ENCODE measurements at places on chromosomes 1 and 21.

GRCh38 chr1:161948435-161948834 is 75.2 kb downstream of the OLFML2B start:
- no peak for DNase-seq

- peak; percentile 57 for DNase-seq
Measured at GRCh38 chr1:224498574-224499170, 64.1 kb upstream of the WDR26 start.

DNA sequence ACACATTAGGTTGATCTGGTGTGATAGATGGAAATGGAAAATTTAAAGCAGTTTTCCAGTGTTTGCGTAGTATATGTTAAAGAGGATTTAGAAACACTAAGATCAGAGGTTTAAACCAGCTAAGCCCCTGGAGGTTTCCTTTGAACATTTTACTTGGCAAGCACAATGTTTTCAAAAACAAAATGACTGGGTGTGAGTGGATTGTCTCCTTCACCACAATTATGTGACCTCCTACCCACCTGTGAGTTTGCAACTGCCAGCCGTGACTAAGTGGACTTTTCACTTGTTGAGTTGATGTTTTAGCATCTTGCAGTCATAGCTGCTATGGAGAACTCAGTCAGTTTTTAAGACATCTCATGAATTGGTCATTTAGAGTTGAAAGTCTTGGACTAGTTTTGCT is 4.7 kb downstream of the CCDC190 start:
- DNase-seq, result peak; percentile 94

GRCh38 chr1:193342811-193343210 is 156.4 kb upstream of the B3GALT2 start:
- DNase-seq, result no peak

DNA sequence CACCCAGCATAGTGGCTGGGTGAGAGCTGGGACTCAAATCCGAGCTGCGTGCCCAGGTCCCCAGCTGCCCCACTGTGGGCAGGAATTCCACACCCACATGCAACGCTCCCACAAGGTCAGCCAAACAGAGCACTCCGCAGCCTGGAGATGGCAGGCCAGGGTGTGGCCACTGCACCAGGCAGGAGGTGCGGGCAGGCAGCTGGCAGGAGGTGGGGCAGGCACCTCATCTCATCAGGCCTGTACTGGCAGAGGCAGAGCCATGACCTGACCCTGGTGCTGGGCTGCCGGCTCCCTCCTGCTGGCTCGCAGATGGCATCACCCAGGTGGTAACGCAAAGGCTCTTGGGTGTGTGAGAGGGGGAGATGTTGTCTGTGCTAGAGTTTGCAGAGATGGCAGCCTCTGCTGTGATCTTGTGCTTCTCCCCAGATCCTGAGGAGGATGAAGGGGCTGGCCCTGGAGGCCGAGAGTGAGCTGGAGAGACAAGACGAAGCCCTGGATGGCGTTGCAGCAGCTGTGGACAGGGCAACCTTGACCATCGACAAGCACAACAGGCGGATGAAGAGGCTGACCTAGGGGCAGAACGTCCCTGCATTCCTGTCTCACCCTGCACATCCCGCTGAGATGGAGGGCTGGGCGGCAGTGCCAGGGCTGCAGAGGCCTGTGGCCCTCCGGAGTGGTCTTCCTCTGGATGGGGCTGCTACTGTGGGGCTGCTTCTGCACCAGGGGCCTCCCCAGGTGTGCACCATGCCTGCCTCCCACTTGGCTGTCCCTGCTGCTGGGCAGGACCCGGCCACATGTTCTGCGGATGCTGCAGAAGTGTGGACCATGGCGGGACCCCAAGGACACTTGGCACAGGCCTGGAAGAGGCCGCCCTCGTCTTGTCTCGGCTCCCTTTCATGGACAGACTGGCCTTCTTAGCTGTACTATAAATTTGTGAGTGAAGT is 35.1 kb upstream of the PRSS38 start:
- no peak for DNase-seq

- DNase-seq, result peak; percentile 72
Measured at GRCh38 chr1:116375887-116376728, 3.1 kb downstream of the ATP1A1 start.

Measured in HFFc6 (cell line).